ENCODE measurements at places on chromosomes 5 and 9.
A peak's percentile ranks its signal among the peaks of the same experiment; 100 is the strongest.

DNA sequence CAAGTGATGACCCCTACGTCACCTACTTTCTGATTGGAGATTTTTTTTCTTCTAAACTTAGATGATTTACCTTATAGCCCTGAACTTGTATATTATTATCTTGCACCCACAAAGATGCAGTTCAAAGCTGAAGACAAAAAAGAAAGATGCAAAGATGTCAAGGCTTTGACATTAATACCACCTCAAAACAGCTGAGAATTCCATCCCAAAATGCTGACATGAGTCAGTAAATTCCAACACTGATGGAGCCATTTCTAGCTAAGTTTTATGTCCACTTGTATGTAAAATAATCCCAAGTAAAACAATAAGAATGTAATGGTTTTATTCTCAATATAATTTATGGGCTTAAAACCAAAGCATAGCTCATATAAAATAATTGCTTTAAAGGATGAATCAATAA lies 91.5 kb upstream of the CDH9 start:
- DNase-seq, result no peak

DNA sequence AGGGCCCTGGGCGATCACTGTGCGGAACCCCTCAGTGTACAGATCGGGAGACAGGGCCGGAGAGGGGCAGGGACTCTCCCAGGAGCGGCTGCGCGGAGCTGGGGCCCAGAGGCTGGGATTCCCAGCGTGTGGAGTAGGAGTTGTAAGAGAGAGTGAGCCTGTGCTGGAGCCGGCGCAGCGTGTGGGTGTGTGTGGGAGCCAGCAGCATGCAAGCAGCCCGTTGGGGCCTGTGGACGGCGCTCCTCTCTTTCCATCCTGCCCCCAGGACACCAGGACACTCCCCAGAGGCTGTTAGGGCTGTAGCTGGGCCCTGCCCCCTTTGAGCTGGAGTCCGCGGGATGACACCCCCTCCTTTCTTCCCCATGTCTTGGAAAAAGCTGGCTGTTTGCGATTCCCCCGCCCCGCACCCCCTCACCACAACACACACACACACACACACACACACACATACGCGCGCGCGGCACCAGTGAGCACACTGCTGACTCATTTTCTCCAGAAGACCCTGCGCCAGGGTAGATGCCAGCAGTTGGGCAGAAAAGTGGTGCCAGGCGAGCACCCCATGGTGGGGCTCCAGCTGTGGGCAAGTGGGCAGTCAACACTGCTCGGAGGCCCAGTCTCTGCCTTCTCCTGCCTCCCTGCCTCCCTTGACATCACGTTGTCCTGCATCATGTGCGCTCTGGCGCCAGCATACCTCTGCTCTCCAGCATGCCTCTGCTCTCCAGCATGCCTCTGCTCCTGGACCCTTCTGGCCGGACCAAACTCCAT lies 1.5 kb downstream of the COL27A1 start:
- no peak for DNase-seq

DNA sequence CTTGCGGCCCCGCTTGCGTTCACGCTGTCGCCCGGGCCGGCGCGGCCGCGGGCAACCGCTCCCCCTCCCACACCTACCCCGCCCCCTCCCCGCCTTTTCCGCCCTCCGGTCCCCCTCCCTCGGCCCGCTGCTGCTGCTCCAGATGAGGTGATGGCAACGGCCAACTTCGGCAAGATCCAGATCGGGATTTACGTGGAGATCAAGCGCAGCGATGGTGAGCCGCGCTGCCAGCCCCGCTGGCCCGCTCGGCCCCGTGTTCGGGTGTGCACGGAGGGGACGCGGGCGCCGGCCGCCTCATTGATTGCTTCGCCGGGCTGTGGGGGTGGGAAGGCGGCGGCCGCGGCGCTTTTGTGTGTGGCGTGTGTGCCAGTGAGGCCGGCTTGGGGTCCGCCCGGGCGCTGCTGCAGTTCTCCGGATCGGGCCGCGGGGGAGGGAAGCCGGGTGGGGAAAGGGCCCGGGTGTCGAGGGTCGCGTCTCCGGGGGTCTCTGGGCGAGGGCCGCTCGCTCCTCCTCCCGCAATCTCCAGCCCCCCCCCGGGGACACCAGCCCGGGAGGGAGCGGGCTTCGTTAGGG lies 403 bp downstream of the KIF2A start:
- DNase-seq, result peak; percentile 7

DNA sequence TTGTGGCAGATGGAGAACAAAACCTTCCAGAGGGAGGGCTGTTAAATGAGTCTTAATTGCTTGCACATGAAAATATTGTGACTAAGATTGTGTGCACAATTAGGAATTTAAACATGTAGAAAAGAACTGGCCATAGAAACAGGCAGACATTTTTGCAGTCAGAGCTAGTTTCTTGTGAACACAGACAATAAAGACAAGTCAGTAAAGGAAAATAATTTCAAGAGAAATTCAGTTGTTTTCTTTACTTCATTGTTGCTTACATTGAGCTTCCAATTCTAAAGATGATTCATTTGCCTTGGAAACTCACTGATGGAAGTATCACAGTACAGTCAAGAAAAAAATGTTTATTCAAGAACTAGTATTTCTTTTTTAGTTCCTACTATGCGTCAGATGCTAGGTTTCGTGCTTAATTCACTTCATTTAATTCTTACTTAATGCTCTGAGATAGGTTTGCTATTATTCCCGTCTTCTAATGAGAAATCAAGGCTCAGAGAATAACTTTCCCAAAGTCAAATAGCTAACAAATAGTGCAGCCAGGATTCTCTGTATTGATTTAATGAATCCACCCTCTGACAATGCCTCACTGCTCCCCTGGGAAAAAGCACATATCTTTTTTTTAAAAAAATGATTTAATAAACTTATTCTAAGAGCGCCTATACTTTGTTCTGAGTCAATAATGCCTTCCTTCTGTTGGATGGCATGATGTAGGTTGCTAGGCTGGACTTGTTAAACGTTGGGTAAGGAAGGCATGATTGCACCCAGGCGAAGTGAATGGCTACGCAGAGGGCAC lies 581.4 kb downstream of the RAB3C start:
- DNase-seq, result no peak

DNA sequence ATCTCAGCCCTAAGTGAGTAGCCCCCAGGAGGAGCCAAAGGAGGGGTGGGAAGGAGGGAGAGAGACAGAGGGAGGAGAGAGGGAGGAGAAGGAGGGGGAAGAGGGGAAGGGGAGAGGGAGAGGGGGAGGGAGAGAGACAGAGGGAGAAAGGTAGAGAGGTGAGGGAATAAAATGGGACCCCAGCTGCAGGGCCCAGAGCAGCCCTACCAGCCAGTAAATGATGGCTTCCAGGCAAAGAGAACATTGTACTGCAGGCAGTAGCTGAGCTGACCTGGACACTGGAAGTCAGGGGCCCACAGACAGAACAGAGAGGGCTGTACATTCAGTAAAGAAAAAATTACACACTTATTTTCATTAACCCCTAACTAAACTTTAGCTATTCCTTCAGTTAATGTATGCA lies 57.8 kb upstream of the GNE start:
- DNase-seq, result no peak

DNA sequence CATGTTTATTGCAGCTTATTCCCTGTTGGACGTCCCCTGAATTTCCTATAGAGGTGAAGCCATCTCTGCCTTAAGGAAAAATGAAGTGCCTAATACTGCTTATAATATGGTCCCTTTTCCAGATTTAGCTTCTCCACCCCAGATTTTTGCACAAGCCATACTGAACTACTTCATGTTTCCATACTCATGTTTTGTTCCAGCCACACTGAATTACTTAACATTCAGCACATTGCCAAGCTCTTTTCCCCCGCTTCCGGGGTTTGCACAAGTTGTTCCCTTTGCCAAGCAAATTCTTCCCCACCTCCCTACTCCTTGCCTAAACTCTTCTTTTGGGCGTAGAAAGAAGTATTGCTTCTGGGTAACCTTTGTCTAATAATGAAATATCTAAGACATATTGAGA lies 1.7 kb upstream of the CNTRL start:
- DNase-seq, result no peak

DNA sequence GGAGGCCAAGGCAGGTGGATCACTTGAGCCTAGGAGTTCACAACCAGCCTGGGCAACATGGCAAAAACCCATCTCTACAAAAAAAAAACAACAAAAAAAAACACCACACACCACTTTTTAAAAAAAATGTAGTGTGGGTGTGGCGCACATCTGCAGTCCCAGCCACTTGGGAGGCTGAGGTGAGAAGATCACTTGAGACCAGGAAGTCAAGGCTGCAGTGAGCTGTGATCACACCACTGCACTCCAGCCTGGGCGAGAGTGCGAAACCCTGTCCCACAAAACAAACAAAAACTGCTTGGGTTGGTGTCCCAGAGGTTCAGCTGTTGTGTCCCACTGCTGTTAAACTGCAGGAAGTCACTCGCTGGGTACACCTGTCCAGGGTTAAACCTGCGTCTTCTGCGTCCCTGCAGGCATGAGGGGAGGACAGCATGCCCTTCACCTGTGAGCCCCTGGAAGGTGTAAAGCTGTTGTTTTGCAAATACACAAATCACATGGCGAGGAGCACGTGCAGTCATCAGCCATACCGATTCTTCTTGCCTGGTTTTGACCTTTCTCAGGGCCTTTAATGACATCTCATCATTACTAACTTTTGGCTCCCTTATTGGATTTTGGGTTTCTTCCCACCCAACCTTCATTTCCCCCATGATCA lies 29.3 kb upstream of the CLPTM1L start:
- no peak for DNase-seq

DNA sequence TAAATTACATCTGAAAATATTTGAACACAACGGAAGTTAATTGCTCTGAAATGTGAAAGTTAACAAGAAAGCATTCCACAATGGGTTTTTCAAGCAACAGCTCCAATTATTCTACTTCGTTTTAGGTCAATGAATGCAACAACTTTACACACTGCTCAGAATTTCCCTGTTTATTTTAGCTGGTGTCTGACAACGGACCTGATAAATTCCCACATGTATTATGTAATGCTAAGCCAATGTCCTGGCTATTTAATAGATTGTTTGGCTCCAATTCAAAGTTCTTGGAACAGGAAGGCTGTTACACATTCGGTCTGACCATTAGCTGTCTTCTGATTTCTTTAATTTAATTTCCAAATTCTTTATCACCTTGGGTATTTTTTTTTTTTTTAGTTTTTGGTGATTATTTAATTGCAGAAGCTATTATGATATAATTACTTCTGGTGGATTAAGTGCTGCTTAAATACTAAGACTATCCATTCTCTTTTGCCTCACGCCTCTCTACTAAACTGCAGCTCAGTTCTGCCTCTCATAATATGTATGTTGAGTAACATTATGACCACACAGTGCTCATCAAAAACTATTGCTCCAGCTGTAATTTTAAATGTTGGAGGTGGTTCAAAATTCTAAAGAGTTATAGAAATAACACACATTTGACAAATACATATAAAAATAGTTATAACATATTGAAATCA lies 57.9 kb downstream of the MEF2C start:
- DNase-seq, result no peak

- no peak for DNase-seq
Measured at GRCh38 chr5:93594591-93595419, 11.8 kb downstream of the NR2F1 start.

- DNase-seq, result no peak
Measured at GRCh38 chr9:119938871-119939270, 569.6 kb upstream of the BRINP1 start.

- DNase-seq, result no peak
Measured at GRCh38 chr9:77128125-77128789, 49.1 kb upstream of the VPS13A start.

DNA sequence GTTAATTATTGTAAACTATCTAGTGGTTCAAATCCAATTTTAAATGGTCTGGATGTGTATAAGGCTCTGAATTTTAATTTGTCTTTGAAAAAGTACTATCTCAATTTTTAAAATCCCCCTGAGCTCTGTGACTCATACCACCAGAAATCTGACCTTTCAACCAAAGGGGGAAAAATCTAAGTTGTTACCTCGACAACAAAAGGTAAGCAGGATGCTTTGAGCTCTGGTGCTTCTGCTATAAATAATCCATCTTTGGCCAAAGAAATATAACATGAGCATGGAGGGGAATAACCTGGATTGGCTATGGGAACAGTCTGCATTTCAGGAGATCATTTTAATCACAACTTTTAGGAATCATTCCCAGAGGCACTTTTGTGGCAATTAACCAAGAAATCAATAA lies 76.3 kb upstream of the PCSK1 start:
- DNase-seq, result no peak

DNA sequence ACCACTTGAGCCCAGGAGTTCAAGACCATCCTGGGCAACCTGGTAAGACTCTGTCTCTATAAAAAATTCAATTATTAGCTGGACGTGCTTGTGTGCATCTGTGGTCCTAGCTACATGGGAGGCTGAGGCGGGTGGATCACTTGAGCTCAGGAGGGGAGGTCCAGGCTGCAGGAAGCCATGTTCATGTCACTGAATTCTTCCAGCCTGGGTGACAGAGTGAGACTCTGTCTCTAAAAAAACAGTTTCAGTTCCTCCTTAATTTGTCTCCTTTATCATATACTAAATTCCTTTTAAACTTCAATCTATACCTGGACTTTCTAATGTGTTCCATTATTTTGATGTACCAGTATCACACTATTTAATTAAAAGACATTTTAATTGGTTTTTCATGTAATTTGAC lies 422.2 kb upstream of the TLE4 start:
- no peak for DNase-seq

GRCh38 chr9:17075758-17076485 lies 58.9 kb upstream of the CNTLN start:
- DNase-seq, result no peak

DNA sequence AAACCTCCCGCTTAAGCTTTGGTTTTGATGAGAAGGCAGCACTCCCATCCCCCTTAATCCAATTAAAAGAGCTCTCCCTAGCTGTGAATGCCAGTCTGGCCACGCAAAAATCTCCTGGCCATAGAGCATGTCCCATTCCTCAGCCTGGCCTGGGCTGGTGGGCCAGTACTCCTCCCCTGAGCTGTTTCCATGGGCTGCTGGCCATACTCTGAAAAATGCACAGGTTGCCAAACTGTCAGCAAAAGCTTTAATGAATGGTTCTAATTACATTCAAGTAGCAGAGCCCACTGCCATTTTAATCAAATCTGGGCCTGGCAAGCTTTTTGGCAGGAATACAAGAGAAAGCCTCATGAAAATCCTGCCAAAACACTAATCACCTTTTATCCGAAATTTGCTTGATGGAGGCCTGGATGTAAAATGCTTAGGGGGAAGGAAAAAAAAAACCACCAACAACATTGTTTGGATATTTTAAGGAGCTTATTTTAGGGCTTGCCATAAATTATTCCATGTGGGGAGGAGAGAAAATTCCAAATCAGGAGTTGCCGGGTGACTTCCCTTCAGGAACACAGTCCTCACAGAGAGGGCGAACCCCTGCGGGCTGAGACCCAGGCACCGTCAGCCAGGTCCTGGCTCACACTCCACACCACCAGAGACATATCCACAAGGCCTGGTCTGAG lies 243.3 kb downstream of the SEC61B start:
- no peak for DNase-seq
